ENCODE measurements at places on chromosomes 4 and X. TPM values are rescaled to one million over a fixed set of nuclear protein-coding genes. Genes with fewer than 3 reads are reported as not detected.

The LRRC66 gene
- 0.19 TPM for total RNA-seq

The ADH7 gene
- total RNA-seq, result 307 TPM

The CCNB3 gene
- 0.49 TPM for total RNA-seq

The CT45A2 gene
- not detected for total RNA-seq

The PJA1 gene
- 24.2 TPM for total RNA-seq

The CTSO gene
- 9.8 TPM for total RNA-seq

The SLITRK2 gene
- total RNA-seq, result not detected

The MAGEB2 gene
- not detected for total RNA-seq

The RPL36A gene
- 1,762 TPM for total RNA-seq

Data from esophagus squamous epithelium (tissue), 5 donors.